ENCODE measurements at places on chromosomes 16 and 17. TPM values are rescaled to one million over a fixed set of nuclear protein-coding genes. Genes with fewer than 3 reads are reported as not detected.

Gene FKBP10
- total RNA-seq, result 34.0 TPM

Gene FAM83G
- 19.9 TPM for total RNA-seq

Gene PRR11
- 1.9 TPM for total RNA-seq

Gene SKAP1
- total RNA-seq, result 1.9 TPM

Gene KRTAP4-4
- total RNA-seq, result not detected

Gene P2RX5
- total RNA-seq, result 2.4 TPM

All from omental fat pad (tissue), 4 donors.